NCI-H460 (cell line): ENCODE measurements at places on chromosomes 11 and 22. TPM values are rescaled to one million over a fixed set of nuclear protein-coding genes. Genes with fewer than 3 reads are reported as not detected.

Gene MS4A6A
- not detected in 2 replicates for total RNA-seq

Gene FGF3
- not detected in 2 replicates for total RNA-seq

Gene EMID1
- total RNA-seq, result 0.07 TPM in 1 of 2 replicates, not detected in the other

Gene FIBIN
- 0.17 TPM in 1 of 2 replicates, not detected in the other for total RNA-seq

Gene PACSIN3
- 19.2 and 21.8 TPM in 2 replicates for total RNA-seq
